ENCODE measurements at places on chromosomes 12 and 14.

DNA sequence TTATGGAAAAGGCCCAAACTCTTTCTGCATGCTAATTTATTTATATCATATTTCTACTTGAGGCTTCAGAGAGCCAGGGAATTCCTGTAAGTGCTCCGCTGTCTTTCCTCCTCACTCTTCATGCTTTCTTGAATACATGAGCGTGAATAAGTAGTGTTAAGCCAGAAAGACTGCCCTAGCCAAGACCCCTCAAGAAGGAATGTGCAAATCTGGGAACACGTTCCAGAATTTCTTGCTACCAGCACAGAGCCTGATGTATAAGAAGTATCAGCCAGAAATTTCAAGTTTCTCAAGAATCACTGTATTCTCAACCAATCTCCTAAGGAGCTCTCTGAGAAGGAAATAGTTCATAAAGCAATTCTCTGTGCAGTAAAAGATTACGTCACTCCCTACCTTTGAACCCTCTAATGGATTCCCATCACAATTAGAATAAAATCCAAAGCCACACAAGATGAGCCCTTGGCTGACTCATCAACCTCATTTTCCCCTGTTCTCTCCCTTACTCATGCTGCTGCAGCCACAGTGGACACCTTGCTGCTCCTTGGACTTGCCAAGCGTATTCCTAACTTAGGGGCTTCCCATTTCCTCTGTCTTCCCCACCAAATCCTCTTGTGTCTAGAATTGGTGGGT lies 6.9 kb upstream of the TSPAN8 start:
- DNase-seq = no peak

GRCh38 chr12:92540782-92541423 lies 161.9 kb upstream of the PLEKHG7 start:
- no peak for DNase-seq

DNA sequence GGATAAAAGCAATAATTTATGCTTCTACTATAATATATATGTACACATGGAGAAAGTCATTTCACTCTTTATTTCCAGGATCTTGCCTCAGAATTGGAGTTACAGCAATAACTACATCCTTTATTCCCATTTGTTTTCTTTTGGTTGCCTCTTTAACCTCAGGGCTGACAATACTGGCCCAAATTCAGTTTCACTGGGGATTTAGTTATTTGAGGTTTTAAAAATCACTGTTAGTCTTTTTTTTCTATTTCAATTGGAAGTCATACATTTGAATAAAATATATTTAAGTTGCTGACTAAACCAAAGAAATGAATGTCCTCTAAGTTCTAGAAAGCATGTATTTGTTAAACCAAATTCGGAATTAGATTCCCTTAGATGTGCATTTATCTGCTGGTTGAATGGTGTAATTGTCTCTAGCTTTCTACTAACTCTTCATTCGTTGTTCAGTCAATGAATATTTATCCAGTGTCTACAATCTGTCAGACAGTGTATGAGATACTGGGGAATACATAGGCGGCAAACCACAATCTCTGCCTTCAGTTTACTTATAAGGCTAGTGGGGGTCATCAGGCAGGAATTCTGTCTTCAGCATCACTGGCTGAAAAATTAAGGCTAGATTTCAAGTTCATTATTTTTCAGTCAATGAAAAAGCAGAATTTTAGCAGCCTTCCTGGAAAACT lies 190.8 kb upstream of the ARHGAP5 start:
- DNase-seq = no peak

DNA sequence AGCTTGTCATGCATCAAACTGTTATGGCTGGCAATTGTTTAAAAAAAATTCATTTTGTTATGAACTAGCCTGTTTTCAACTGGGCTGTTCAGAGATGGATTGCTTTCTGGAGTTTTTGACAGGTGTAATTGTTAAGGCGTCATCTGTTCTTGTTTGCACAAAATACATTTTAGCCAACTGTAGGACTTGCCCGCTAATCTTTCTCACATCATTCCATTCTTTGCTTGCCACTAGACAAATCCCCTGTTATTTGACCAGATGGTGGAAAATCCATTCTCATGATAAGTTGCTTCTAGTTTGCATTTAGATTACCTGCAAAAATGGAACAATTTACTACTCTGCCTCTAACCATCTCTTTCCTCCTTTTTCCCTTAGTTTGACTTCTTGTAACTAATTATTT lies 114.3 kb downstream of the NPAS3 start:
- no peak for DNase-seq

All from effector memory CD4-positive, alpha-beta T cell (primary cell).